ENCODE measurements at places on chromosomes 4 and X.

DNA sequence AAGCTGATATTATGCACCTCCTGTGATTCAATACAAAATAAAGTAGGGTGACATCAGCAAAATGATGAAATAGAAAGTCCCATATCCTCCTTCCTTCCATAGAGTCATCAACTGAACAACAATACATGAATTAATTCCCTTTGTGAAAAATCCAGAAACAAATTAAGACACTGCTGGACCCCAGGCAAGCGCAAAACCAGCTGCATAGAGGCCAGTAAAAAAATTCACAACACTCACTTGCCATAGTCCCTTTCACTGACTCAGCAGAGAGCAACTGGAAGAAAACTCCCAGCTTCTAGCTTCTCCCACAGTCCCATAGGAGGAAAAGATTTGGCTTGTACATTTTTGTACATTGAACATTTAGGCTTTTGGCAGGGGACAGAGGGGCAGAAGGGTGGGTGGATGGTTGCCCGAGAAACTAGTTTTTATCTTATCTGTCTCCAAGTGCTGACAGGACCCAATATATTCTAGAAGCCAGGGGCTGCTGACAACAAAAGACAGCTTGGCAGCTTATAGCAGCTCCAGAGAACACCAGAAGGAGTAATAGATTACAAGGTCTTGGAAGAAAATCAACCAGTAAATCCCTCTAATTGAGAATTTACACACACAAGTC lies 124.6 kb downstream of the NDST3 start:
- H3K4me1 ChIP-seq, result no peaks in the 10 kb centered on the region
- no peak overlapping the region for H3K27ac ChIP-seq
- H3K4me3 ChIP-seq, result no peak overlapping the region
- no peaks in the 10 kb centered on the region for H3K36me3 ChIP-seq
- DNase-seq, result no peak

DNA sequence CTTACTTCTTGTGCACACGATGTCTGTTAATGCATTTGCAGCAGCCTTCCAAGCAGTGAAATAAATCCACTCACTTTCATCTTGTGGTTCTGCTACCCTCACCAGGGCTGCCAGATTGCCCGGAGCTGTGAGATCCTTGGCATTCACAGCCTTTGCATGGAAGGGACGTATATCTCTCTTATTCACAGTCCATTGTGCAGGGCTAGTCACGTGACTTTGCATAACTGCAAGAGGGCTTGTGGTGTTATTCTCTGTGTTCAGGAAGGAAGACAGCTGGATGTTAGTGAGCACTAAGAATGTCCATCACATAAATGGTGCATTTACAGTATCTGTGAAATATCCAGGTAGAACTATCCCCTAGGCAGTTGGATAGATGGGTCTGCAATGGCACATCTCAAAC lies 96.5 kb upstream of the BEND4 start:
- H3K36me3 ChIP-seq, result no peaks in the 10 kb centered on the region
- H3K4me1 ChIP-seq, result no peaks in the 10 kb centered on the region
- DNase-seq, result no peak
- H3K4me3 ChIP-seq, result no peak overlapping the region
- H3K27me3 ChIP-seq, result 0 out of 2 replicates have a peak, but pooled peaks cover 3% of the 10 kb centered on the region

DNA sequence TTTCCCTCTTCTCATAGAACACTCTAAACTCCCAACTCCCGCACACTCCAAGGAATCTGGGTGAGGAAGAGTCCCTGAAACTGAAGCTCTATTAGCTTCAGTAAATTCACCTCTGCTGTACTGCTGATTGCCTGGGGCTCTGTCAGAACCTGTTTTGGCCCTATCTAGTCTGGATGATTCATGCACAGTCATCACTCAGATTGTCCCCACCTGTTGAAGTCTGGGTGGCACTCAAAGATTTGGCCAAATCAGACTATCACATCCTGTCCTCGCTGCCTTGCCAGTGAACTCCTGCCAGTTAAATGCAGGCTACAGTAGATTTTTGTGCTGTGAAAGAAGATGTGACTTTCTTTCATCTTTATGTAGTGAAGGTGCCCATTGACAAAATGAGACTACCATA lies 63.5 kb upstream of the EMCN start:
- H3K27me3 ChIP-seq, result no peaks in the 10 kb centered on the region
- peaks cover 19% of the 10 kb centered on the region for H3K4me1 ChIP-seq
- H3K27ac ChIP-seq, result no peak overlapping the region
- H3K36me3 ChIP-seq, result no peaks in the 10 kb centered on the region
- no peak overlapping the region for H3K4me3 ChIP-seq

GRCh38 chr4:9976781-9977180 lies 44.5 kb downstream of the SLC2A9 start:
- H3K27ac ChIP-seq, result no peak overlapping the region
- no peak overlapping the region for H3K4me3 ChIP-seq
- no peaks in the 10 kb centered on the region for H3K36me3 ChIP-seq
- H3K4me1 ChIP-seq, result no peaks in the 10 kb centered on the region
- no peak for DNase-seq

DNA sequence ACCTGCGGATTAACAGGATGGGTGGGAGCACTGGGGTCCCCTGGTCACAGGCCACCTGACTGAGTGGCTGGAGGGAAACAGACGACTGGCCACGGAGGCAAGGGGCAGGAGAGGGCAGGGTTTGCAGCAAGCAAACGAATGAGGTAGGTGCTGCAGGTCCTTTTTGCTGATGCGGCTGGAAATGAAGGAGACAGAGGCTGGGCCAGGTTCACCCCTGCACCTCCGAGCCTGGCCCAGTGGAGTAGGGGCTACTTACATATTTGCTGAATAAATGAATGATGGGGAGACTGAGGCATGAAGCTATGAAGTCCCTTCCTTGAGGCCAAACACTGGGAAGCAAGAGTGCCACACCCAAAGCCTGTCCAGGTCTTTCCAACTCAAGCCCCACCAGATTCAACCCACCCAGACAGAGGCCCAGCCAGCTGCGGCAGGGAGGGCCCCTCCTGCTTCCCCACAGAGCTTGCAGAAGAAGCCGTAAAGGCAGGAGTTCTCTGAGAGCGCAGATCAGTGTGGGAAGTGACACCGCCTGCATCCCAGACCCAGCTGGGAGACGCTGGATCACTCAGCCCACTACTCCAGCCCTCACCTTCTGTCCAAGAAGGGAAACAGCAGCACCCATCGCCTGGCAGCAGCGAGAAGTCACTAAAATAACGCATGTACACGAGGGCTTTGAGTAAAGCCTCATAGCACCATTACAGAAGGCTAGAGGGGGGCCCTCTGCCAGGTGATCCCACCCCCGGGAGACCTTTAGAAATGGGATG lies 36.1 kb upstream of the C4orf50 start:
- no peak overlapping the region for H3K27ac ChIP-seq
- no peaks in the 10 kb centered on the region for H3K4me1 ChIP-seq
- no peaks in the 10 kb centered on the region for H3K36me3 ChIP-seq
- no peak overlapping the region for H3K4me3 ChIP-seq
- no peak for DNase-seq

DNA sequence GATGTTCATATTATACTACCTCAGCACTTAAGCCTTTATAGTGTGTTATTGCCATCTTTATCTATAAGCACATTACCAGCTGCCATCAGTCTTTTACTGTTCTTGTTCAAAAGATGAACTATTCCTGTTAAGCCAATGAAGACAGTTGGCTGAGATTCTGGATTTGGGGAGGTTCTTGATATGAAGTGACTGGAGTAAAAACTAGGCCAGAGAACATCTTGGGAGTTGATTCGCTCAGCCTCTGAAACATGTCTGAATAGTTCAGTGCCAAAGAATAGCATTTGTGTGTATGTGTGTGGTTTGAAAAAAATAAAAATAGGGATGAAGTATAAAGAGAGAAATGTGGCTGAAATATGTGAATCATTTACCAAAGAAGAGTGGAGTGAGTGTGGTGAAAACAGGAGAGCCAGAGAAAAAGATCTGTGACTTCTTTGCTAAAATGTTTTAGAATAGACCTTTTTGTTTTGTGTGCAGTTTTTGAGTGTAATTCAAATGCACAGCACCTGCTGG lies 15.2 kb downstream of the EXOC1 start:
- H3K27ac ChIP-seq, result no peak overlapping the region
- no peak for DNase-seq
- H3K4me1 ChIP-seq, result peaks cover 12% of the 10 kb centered on the region
- H3K27me3 ChIP-seq, result no peaks in the 10 kb centered on the region

GRCh38 chrX:133369065-133369464 lies 46.2 kb downstream of the GPC4 start:
- no peak overlapping the region for H3K27ac ChIP-seq
- no peak for DNase-seq
- no peak overlapping the region for H3K4me3 ChIP-seq
- no peaks in the 10 kb centered on the region for H3K27me3 ChIP-seq

- H3K36me3 ChIP-seq, result no peaks in the 10 kb centered on the region
- DNase-seq, result peak; percentile 95
- H3K27me3 ChIP-seq, result no peaks in the 10 kb centered on the region
- peak within 1 kb of the TSS; percentile 64 for H3K27ac ChIP-seq
- peak within 1 kb of the TSS; percentile 56 for H3K4me3 ChIP-seq
These were observed at the start of gene LIMCH1 for GRCh38 chr4:41538017-41538733. Gene LIMCH1 (plus strand): TSS chr4:41538157. CDS start chr4:41605996, 67,839 bp downstream.

DNA sequence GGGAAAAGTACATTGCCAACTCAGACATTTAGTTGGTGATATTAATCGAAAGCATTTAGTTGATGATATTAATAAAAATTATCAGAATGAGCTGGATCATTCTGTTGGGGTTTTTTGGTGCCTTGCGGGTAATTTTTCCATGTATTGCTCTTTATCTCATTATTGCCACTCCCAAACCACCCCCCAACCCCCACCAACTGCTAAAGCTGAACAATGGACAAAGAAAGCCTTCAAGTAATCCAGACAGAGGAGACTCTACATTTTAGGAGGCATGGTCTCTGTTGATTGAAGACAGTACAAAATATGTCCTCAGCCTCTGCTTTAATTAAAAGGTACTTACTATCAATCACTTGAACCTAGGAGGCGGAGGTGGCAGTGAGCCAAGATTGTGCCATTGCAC lies 22.5 kb downstream of the PDK3 start:
- H3K27me3 ChIP-seq, result no peaks in the 10 kb centered on the region
- H3K36me3 ChIP-seq, result no peaks in the 10 kb centered on the region
- H3K27ac ChIP-seq, result no peak overlapping the region
- H3K4me1 ChIP-seq, result no peaks in the 10 kb centered on the region

GRCh38 chr4:20433097-20433705 lies 181.5 kb downstream of the SLIT2 start:
- no peak overlapping the region for H3K4me3 ChIP-seq
- no peak for DNase-seq
- no peaks in the 10 kb centered on the region for H3K27me3 ChIP-seq

DNA sequence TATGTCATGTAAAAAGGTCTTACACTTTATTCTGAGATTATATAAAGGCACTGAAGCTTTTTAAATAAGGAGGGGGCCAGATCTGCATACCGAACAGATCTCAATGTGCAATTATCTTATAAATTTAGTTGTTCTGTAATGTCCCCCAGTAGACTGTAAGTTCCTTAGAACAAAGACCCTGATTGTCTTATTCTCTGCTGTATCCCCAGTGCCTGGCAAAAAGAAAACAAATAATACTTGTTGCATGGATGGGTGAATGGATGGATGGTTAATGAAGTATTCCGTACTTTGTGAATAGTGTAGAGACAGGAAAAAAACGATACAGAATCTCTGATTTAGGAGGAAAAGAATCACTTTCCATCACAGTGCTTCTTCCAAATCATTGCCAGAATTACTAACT lies 141.5 kb downstream of the CHM start:
- no peak overlapping the region for H3K4me3 ChIP-seq
- DNase-seq, result no peak
- H3K27ac ChIP-seq, result no peak overlapping the region

- H3K4me1 ChIP-seq, result no peaks in the 10 kb centered on the region
- DNase-seq, result no peak
- no peak overlapping the region for H3K27ac ChIP-seq
- no peak overlapping the region for H3K4me3 ChIP-seq
These were observed 384.5 kb downstream of the GRXCR1 start for GRCh38 chr4:43277003-43277402.

DNA sequence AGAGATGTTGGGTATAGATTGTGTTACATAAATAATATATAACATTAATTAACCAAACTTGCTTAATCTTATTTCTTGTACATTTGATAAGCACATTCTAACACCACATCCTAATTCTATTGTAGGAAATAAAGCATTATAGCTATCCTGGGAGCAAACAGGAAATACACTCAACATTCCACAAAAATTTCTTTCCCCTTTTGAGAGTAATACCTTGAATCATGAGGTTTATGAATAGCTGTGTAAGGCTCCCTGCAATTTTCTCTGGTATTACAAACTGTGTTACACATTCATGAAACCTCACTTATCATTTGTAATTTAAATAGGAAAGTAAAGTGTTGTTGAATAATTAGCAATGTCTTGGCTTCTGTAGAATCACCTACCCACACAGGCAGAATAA lies 95.1 kb downstream of the TMEM47 start:
- H3K36me3 ChIP-seq, result no peaks in the 10 kb centered on the region
- no peak overlapping the region for H3K27ac ChIP-seq

DNA sequence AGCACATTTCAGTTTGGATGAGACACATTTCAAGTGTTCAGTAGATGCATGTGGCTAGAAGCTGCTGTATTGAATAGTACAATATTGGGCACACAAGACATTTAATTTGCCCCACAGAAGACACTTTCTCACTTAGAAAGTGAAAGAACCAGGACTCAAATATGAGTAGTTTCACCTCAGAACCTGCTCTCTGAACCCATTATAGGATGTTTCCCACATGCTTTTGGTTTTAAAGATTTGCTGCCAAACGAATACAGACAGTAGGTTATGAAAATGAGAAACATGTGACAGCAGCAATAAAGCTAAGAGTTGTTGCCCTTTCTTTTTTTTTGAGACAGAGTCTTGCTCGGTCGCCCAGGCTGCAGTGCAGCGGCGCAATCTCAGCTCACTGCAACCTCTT lies 32.3 kb downstream of the C4orf54 start:
- no peak for DNase-seq
- H3K27me3 ChIP-seq, result no peaks in the 10 kb centered on the region
- no peaks in the 10 kb centered on the region for H3K36me3 ChIP-seq
- H3K27ac ChIP-seq, result no peak overlapping the region

DNA sequence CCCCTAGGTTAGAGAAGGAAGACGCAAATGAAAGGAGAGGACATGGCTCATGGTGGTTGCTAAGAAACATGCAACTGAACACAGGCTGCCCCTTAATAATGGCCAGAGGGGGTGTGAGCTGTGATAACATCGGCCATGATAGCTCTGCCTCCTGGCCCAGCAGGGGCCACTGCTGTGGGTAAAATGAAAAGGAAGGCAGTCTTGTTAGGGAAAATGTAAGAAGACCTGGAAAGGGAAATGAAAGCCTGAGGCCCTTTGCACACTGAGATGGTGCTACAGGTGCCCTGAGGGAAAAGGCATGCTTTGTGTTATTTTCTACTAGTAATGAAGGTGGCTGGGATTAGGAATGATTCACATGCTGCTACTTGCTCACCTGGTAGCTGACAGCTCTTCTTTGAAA lies 123.6 kb upstream of the MID1 start:
- H3K27me3 ChIP-seq, result no peaks in the 10 kb centered on the region
- no peak overlapping the region for H3K4me3 ChIP-seq
- peak overlapping the region; percentile 75 for H3K27ac ChIP-seq

DNA sequence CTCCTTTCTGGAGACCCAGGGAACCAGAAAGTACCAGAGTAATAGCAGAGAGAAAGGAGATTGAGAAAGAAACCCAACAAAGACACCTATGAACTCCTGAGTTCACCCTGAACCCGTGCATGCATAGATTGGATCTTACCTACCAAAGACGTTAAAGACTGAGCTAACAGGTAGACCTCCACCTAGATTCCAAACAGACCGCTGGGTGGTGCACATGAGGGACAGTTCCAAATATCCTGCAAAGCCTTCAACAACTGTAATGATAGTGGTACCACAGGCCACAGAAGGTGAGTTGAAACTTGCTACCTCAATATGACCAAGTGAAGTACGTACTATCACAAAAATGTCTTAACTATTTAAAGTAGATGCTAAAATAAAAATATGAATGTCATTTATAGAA lies 34.0 kb upstream of the NR0B1 start:
- H3K4me3 ChIP-seq, result no peak overlapping the region
- H3K27me3 ChIP-seq, result no peaks in the 10 kb centered on the region
- H3K36me3 ChIP-seq, result no peaks in the 10 kb centered on the region
- no peak overlapping the region for H3K27ac ChIP-seq
